ENCODE measurements at places on chromosomes 11 and 22.

DNA sequence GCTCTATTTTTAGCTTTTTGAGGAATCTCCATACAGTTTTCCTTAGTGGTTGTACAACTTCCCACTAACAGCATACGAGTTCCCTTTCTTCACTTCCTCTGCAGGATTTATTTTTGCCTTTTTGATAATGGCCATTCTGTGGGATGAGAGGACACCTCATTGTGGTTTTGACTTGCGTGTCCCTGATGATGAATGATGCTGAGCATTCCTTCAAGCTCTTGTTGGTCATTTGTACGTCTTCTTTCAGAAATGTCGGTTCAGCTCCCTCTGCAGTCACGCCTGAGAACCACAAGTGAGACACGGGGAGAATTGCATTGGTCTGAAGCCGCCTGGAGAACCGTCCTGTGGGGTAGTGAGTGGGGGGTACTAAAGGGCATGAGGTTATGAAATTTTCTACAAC is 2.0 kb upstream of the KRTAP5-10 start:
- DNase-seq = no peak

GRCh38 chr11:103234974-103235373 is 125.7 kb downstream of the DYNC2H1 start:
- no peak for DNase-seq

DNA sequence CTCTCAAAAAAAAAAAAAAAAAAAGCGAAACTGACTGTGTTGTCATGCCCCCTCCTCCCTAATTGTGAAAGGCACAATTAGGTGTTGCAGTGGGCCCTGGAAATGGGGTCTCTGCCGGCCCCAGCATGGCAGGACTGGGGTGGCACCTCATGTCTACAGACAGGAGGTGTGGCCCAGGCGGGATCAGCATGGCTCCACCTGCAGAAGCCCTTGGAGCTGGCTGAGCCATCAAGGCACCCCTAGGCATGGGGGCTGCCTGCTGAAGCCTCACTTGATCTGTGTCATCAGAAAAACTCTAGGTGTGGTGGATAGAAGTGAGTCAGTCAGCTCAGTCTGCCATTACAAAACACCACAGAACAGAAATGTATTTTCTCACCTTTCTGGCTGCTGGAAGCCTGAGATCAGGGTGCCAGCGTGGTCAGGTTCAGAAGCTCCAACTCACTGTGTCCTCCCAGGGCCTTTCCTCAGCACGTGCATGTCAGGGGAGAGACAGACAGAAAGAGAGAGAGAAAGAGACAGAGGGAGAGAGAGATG is 10.1 kb upstream of the B4GALNT4 start:
- DNase-seq = no peak

DNA sequence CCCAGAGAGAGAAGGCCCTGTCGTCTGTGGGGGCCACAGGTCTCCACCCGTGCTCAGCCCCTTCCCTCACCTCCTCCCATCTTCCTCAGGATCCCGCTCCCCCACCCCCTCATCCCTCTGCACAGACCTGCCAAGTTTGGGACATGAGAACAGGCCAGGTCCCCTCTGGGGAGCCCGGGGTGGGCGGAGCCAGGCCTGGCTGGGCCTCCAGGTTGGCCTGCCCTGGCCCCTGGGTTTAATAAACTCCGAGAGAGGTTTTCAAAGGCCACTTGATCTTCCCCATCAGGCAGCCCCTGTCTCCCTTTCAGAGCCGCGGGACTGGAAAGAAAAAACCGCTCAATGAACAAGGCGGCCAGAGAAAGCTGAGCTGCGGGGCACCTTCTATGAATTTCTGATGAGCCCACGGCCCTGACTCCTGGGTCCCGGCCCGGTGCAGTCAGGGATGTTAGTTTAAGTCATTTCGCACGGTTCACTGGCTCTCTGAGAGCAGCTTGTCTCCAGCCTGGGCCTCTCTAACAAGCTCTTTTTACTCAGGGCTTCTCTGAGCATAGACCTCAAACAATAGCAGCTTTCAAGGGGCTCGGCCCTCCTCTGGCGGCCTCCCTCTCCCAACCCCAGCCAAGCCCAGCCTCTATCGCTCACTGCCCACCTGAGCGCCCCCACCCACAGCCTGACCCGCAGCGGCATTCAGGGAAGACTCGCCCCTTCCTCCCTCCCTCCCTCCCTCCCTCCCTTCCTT is 64.8 kb downstream of the RPUSD4 start:
- DNase-seq = no peak

DNA sequence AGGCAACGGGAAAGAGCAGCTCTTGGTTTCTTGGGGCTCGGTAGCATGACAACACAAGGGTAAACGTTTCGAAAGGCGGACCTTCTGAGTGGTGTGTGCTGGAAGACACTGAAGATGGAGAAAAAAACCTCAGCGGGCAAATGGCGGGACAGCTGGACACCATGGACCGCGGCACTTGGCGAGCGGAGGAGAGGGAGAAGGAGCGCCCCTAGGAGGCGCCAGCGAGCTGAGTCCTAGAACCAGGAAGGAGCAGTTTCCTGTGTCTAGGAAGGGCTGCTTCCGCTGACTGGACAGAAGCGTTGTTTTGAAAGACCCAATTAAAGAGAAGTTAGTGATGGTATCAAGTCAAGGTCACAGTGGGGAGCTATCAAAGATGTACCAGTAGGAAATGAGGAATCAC is 44.0 kb upstream of the OPCML start:
- DNase-seq = no peak

- DNase-seq = no peak
Observed at GRCh38 chr11:9130297-9130696, 38.9 kb upstream of the SCUBE2 start.

GRCh38 chr22:40050258-40050657 is 55.5 kb downstream of the FAM83F start:
- no peak for DNase-seq

DNA sequence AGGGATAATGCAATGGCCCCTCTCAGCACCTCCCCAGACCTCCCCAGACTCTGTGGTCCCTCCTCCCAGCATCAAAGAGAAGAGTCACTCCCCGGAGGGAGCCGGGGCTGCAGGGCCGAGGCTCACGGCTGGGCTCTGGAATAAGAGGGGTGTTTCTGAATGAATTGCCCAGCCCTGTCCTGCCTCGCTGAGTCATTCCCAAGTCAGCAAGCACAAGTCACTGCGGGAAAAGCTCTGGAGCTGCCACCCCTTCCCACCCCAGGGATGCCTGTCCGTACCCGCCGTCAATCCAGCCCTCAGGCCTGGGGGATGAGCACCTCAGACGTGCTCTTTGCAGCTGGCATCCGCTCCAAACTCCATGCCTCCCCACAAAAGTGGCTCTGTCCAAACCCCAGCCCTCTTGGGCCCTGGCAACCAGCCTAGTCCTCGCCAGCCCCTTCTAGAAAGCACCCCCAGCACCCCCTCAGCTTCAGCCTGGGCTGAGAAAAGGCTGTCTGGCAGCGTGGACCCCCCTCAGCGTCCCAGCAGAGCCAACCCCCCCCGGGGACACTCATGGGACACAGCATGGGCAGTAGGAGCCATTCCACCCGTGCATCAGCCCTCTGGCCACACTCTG is 22.7 kb downstream of the CELSR1 start:
- DNase-seq = no peak

DNA sequence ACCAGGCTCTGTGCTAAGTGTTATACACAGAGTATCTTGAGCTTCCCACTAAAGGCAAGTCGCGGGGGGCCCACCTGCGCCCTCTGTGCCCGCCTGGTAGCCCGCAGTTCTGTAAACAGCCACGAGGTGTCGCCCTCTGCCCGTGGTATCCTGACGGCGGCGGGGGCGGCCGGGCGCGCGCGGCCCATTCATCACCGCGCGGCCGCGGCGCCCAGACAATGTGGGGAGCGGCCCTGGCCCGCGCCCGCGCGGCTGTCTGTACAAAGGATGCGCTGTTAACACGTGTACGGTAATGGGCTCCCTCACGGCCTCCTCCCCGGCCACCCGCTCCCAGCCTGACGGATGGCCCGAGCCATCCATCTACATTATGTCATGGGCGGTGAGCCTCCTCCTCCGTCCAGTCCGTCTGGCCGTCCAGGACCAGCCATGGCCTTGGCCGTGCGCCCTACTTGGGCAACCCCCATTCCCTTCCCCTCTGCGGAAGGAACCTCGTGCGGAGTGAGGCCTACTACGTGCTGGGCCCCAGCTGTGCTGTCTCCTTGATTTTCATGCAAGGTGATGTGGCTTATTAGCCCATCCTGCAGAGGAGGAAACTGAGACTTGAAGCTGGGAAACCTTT is 99.4 kb downstream of the MIAT start:
- peak; percentile 36 for DNase-seq

DNA sequence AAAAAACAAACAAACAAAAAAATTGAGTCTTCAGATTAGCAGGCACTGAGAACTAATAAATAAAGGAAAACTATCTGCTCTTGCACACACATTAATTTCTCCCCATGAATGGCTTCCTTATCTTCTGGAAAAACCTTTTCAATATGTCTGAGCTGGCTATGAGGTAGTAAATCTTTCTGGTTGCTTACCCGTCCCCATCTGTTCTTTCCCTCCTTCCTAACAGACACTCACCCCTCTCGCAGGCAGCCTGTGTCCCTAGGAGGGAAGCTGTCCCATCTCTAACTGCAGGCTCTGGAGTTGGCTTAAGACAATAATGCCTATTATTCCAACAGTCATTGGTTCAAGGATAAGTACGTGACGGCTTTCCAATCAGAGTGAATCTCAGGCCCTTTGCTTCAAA is 8.2 kb upstream of the SCUBE2 start:
- DNase-seq = no peak

DNA sequence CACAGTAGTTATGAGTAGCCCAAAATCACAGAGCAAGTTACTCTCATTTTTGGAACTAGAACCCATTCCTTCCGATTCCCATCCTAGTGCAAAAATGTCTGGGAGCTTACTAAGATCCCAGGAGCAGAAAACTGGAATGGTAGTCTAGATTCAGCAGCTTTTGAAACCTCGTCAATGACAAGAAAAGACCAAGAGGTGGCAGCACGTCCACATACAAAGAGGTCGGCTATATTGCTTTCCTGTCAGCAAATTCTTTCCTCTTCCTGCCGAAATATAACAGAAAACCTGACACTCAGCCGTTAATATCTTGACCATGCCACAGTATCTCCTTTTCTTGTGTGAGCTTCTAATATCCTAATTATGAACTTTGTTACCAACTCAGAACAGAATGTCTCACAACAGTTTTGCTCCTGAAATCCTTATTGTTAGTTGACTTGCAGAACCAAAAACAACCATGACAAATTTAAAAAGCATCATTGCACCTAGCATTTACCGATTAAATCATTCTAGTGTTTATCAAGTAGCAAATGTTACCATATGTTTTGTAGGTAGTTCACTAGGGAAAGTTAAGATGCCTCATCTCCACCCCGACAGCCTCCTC is 92.8 kb upstream of the OR9G4 start:
- peak; percentile 19 for DNase-seq

GRCh38 chr11:37076866-37077265 is 478.8 kb upstream of the RAG2 start:
- no peak for DNase-seq

- no peak for DNase-seq
Observed at GRCh38 chr11:2578929-2579270, 120.9 kb downstream of the KCNQ1OT1 start.

DNA sequence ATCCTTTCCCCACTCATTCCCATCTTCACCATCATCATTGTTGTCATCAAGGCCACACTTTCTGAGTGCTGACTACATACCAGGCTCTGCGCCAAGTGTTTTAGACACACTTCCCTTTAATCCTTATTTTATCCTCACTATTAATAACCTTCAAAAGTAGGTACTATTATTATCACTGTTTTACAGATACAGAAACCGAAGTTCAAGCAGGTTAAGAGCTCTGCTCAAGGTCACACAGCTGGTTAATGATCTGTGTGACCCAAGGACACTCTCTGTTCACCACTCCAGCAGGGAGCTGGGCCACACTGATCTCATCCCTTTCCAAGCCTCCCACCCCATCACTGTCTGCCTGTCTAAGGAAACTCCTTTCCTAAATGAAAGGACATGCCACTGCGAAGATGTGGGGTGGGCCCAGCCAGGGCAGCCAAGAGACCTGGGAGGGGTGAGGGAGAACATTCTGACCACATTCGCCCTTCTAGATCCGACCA is 17.2 kb upstream of the TSKU start:
- DNase-seq = no peak

GRCh38 chr22:22745225-22746060 is 101.0 kb downstream of the GGTLC2 start:
- DNase-seq = peak; percentile 33

GRCh38 chr11:72875736-72876135 is 61.5 kb downstream of the ATG16L2 start:
- DNase-seq = no peak

DNA sequence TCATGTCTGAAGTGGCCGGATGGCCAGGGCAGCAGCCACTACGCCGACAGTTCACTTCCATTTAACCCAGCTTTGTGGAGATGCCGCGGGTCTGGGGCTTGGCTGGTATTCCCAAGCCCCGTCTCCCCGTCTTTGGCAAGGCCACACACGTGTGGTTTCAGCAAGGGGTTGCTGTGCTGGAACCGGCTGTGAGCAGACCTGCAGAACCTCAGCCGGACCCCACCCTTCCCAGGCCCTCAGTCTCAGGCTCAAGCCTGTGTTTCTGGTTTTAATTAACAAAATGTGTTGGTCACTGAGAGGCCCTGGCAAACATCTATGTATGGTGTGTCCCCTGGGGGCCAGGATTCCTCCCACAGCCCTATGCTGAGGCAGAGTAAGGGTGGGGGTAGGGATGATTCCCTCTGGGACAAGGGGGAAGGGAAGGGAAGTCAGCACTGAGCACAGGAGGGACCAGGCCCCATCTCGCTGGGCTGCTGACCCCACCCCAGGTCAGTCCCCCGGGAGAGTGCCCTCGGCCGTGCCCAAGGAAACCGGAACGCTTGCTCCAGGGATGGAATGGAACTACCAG is 9.3 kb downstream of the OSBPL5 start:
- no peak for DNase-seq

GRCh38 chr11:128917144-128917724 is 25.4 kb downstream of the TP53AIP1 start:
- DNase-seq = no peak

- DNase-seq = no peak
Observed at GRCh38 chr22:35523167-35523947, 17.3 kb upstream of the RASD2 start.

GRCh38 chr22:16949561-16949960 is 58.5 kb downstream of the GAB4 start:
- DNase-seq = no peak

DNA sequence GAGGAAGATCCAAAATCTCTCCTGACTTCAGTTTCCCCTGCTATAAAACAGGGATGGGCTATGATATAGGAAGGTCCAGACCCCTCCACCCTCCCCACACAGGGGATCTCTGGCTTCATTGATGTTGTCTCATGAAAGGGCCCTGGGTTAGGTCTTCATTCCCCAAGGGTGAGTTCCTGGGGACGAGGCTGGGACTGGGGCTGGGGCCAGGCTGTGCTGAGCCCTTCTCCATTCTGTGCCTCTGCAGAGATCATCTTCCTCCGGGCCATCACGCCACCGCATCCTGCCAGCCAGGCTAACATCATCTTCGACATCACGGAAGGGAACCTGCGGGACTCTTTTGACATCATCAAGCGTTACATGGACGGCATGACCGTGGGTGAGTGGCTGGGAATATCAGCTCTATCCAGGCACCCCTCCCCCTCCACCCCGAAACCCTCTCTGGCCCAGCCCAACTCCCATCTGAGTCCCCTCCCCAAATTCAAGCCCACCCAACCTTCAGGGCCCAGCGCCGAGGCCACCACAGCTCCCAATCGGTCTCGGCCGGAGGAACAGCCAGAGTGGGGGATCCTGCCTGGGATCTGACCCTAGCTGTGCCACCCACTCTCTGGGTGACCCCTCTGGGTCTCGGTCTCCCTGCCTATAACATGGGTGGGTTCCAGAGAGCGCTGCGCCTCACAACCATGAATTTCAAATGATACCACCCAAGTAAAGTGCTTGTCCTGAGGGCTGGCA is 74.2 kb downstream of the FBLN1 start:
- no peak for DNase-seq

GRCh38 chr11:1448882-1449281 is 37.7 kb downstream of the MOB2 start:
- no peak for DNase-seq
